Uterus (tissue), 4 donors: ENCODE measurements at places on chromosomes 5 and 9.

DNA sequence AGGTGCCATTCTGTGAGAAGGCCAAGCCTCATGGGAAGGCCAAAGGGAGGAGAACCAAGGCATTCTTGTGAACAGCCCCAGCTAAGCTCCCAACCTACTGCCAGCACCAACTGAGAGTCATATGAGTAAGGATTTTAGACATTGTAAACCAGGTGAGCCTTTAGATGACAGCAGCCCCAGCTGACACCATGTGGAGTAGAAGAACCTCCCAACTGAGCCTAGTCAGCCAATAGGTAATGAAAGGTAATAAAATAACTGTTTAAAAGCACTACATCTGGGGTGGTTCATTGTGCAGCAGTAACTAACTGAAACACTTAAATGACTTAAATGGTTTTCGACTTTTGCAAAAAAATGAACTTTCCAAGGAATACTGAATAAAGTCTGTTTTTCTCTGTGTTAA, 172.6 kb upstream of the KIF2A start:
- no peaks in the 10 kb centered on the region for H3K4me1 ChIP-seq
- no peaks in the 10 kb centered on the region for H3K27me3 ChIP-seq
- DNase-seq: no peak

GRCh38 chr9:74078647-74079046, 418.5 kb upstream of the RORB start:
- no peak overlapping the region for H3K27ac ChIP-seq
- H3K4me3 ChIP-seq: no peak overlapping the region
- no peaks in the 10 kb centered on the region for H3K27me3 ChIP-seq
- no peaks in the 10 kb centered on the region for H3K4me1 ChIP-seq

DNA sequence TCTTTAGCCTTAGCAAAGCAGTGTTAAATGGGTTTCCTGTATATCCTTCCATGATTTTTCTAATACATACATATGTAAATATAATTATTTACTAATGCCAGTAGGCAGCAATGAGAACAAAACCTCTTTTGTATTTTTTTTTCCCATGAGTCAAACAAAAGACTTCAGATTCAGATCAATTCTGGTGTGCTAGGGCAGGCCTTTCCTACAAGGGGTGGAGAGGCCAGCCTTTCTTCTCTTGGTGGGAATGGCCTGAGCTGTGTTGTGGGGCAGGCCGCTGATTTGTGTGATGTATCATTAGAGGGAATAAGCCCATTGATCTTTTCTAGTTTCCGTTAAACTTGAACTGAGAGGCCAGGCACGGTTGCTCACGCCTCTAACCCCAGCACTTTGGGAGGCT, 115.5 kb upstream of the DMRT1 start:
- H3K4me3 ChIP-seq: no peak overlapping the region
- H3K27me3 ChIP-seq: no peaks in the 10 kb centered on the region
- no peaks in the 10 kb centered on the region for H3K36me3 ChIP-seq
- no peak overlapping the region for H3K27ac ChIP-seq

- H3K4me1 ChIP-seq: no peaks in the 10 kb centered on the region
- H3K27me3 ChIP-seq: no peaks in the 10 kb centered on the region
- no peaks in the 10 kb centered on the region for H3K36me3 ChIP-seq
Measured at GRCh38 chr5:13470263-13470662, 474.2 kb downstream of the DNAH5 start.

DNA sequence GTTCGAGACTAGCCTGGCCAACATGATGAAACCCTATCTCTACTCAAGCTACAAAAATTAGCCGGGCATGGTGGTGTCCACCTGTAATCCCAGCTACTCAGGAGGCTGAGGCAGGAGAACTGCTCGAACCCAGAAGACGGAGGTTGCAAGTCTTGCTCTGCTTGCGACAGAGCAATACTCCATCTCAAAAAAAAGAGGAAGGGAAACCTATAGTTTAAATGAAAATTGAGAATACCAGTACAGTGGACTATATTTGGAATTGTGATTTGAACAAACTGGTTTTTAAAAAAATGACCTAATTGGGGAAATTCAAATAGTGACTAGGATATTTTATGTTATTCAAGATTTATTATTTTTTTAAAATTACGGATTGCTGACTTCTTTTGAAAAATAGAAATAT, 33.2 kb downstream of the DIAPH1 start:
- no peak overlapping the region for H3K27ac ChIP-seq
- H3K4me3 ChIP-seq: no peak overlapping the region
- no peak for DNase-seq
- H3K36me3 ChIP-seq: no peaks in the 10 kb centered on the region
- H3K27me3 ChIP-seq: no peaks in the 10 kb centered on the region

DNA sequence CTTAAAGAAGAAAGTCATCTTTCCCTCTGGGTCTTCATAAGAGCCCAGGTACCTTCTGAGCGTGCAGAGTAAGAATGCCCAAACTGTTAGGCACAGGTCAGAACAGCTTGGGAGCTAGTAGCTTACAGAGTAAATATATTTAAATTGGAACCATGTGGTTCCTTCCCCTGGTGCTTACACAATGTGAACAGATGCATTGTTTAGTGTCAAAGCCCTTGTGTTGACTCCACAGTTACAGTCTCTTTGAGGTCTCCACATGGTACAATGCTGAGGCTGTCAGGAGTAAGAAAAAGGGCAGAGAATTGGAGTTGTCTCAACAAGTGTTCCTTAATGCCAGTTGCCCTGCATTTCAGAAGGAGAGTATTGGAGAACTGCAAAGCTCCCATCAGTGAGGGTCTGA, 188.5 kb downstream of the PAPPA start:
- DNase-seq: no peak
- no peaks in the 10 kb centered on the region for H3K27me3 ChIP-seq
- no peaks in the 10 kb centered on the region for H3K36me3 ChIP-seq

GRCh38 chr9:117233016-117233415, 181.8 kb downstream of the ASTN2 start:
- no peak overlapping the region for H3K27ac ChIP-seq
- H3K4me3 ChIP-seq: no peak overlapping the region
- no peak for DNase-seq
- H3K4me1 ChIP-seq: no peaks in the 10 kb centered on the region

- no peak overlapping the region for H3K4me3 ChIP-seq
- H3K27ac ChIP-seq: peak overlapping the region; percentile 95
- H3K27me3 ChIP-seq: no peaks in the 10 kb centered on the region
- H3K36me3 ChIP-seq: no peaks in the 10 kb centered on the region
- DNase-seq: peak; percentile 93
Measured at GRCh38 chr5:172443441-172444109, 10.8 kb downstream of the SH3PXD2B start.

DNA sequence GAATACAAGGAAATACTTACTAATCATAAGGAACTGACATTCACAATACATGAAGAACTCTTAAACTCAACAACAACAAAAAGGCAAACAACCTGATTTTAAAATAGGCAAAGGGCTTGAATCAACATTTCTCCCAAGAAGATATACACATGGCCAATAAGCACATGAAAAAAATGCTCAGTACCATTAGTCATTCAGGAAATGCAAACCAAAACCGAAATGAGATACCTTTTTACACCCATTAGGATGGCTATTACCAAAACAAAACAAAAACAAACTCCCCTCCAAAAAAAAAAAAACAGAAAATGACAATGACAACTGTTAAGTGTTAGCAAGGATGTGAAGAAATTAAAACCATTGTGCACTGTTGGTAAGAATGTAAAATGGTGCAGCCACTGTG, 104.1 kb upstream of the ZNF462 start:
- H3K4me3 ChIP-seq: no peak overlapping the region
- no peaks in the 10 kb centered on the region for H3K36me3 ChIP-seq
- H3K4me1 ChIP-seq: no peaks in the 10 kb centered on the region
- DNase-seq: no peak

DNA sequence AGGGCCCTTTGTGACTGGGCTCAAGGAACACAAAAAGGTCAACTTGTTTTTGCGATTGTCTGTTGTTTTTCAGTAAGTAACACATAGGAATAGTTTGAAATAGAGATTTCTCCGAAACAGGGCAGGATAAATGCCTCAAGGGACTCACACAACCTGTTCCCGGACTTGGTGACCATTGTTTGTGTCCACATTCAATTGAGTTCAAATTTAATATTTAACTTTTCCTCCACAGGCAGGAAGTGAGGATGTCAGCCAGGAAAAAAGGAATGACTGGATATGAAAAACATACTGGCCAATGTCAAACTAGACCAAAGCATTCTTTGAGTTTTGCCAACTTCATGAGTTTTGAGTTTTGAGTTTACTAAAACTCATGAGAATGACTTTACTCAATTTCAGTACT, 72.7 kb downstream of the SPATA31C2 start:
- no peak overlapping the region for H3K27ac ChIP-seq
- DNase-seq: no peak
- H3K27me3 ChIP-seq: no peaks in the 10 kb centered on the region
- no peaks in the 10 kb centered on the region for H3K36me3 ChIP-seq
- no peaks in the 10 kb centered on the region for H3K4me1 ChIP-seq
- H3K4me3 ChIP-seq: no peak overlapping the region

GRCh38 chr9:20397348-20397747, 225.0 kb downstream of the MLLT3 start:
- DNase-seq: no peak
- no peak overlapping the region for H3K27ac ChIP-seq
- no peaks in the 10 kb centered on the region for H3K27me3 ChIP-seq
- no peak overlapping the region for H3K4me3 ChIP-seq

DNA sequence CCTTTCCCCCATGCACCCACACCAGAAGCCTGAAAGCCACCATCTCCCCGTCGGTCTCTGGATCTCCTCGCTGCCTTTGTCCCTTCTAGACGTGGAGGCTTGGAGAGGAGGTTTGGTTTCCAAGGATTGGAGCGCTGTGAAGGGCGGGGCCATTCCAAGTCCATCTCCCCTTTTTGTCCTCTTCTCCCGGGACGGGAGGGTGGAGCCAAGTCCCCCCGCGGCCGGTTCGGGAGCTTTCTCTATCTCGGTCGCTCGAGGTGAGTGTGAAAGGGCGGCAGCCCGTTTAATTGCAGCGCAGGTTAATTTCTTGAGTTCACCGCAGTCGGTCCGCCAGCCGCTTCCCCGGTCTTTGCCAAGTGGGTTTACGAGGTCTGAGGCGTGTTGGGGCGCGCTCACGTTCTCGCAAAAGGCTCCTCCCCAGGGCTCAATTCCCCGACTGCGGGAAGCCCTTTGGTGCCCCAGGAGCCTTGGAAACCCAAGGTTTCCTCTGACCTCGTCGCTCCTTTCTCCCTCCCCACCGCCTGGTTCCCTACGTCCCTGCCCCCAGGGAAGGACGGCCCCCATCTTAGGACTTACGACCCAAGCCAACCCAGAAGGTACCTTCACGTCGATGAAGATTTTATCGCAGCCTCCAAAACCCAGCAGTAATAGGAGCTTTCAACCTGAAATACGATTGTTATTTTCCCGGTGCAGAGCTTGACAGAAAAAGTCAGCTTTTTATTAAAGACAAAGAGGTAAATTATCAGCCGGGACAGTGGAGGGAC, 2.8 kb upstream of the ZNF462 start:
- peak overlapping the region; percentile 94 for H3K27ac ChIP-seq
- H3K27me3 ChIP-seq: no peaks in the 10 kb centered on the region
- no peaks in the 10 kb centered on the region for H3K4me1 ChIP-seq
- peak overlapping the region; percentile 80 for H3K4me3 ChIP-seq
- DNase-seq: peak; percentile 51

DNA sequence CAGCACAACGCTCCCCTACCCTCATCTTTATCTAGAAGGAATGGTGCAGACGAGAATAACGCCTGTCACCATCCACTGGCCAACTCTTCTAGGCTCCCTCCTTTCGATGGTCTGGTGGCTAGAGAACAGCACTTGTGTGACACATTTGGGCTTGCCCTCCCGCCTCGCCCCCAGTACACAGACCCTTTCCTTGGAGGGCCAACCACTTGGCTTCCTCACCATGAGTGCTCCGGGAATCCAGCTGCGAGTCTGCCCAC, 1.4 kb downstream of the GNAQ start:
- H3K27ac ChIP-seq: peak overlapping the region; percentile 96
- H3K4me3 ChIP-seq: peak overlapping the region; percentile 88
- no peaks in the 10 kb centered on the region for H3K36me3 ChIP-seq
- H3K27me3 ChIP-seq: no peaks in the 10 kb centered on the region
- peak; percentile 27 for DNase-seq
- H3K4me1 ChIP-seq: peaks cover 3% of the 10 kb centered on the region

GRCh38 chr5:139955616-139956273, 87.4 kb downstream of the NRG2 start:
- H3K36me3 ChIP-seq: no peaks in the 10 kb centered on the region
- no peak overlapping the region for H3K4me3 ChIP-seq
- no peak for DNase-seq
- H3K4me1 ChIP-seq: no peaks in the 10 kb centered on the region
- H3K27ac ChIP-seq: no peak overlapping the region

- H3K4me1 ChIP-seq: no peaks in the 10 kb centered on the region
- no peaks in the 10 kb centered on the region for H3K36me3 ChIP-seq
- H3K27me3 ChIP-seq: no peaks in the 10 kb centered on the region
- no peak for DNase-seq
- no peak overlapping the region for H3K27ac ChIP-seq
- H3K4me3 ChIP-seq: no peak overlapping the region
Measured at GRCh38 chr9:76917299-76917698, 11.4 kb upstream of the PRUNE2 start.

GRCh38 chr5:149036168-149036567, 26.7 kb downstream of the SH3TC2 start:
- no peaks in the 10 kb centered on the region for H3K36me3 ChIP-seq
- no peaks in the 10 kb centered on the region for H3K4me1 ChIP-seq
- H3K27ac ChIP-seq: no peak overlapping the region
- no peaks in the 10 kb centered on the region for H3K27me3 ChIP-seq
- DNase-seq: no peak

DNA sequence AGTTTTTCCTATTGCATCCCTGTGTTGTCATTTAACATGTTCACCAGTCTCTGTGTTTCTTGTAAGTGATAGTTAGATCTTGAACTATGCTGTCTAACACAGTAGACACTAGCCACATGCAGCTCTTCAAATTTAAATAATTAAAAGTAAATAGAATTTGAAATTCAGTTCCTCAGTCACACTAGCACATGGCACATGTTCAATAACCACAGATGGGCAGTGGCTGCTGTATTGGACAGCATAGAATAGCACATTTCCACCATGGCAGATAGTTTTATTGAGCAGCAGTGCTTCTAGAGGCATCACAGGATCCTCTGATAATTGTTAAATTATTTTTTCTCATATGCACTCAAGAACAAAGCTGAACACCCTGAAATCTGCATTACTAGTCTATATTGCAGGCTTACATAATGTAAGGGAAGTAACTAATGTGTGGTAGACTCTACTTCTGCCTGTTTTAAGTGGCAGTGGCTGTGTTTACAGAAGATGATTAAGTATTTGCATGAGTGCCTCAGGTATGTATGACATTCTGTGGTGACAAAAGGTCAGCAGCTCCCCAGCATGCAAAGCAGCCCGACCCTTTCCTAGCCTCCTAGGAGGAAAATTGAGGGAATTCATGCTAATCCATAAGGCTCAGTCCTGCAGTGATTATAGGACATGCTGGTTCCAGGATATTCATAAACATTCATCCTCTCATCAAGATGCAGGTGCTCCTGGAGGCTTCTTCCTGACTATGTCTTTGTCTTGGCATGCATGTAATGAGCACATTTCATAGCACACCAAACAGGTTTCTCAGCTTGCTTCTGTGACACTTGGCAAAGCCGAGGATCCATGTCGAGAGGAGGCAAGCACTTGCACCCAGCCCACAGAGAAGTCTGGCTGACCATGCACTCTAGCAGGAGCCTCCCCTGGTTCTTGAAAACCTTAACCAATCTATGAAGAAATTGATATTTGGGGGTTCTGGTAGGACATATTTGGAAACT, 45.5 kb downstream of the SH3RF2 start:
- H3K27ac ChIP-seq: no peak overlapping the region
- H3K36me3 ChIP-seq: no peaks in the 10 kb centered on the region
- H3K4me1 ChIP-seq: no peaks in the 10 kb centered on the region
- no peak overlapping the region for H3K4me3 ChIP-seq
- DNase-seq: no peak
